ENCODE measurements at places on chromosomes 13 and 19.

DNA sequence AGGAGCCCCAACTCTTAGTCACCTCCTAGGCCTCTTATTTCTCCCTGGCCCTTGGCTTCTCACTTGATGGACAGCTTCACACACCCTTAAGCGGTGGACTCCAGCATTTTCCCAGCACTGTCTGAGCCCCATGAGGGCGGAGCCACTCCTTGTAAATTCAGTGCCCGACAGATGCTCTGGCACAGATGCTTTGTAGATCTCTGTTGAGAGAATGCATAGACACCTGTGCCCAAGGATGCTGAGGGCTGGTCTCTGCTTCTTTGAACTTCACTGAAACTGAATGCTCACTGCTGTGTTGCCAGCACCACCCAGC lies 3.3 kb downstream of the SYCN start:
- no peak for DNase-seq

- no peak for DNase-seq
Observed at GRCh38 chr13:50448535-50448998, 394.9 kb downstream of the DLEU7 start.

- DNase-seq: no peak
Observed at GRCh38 chr19:19271828-19272599, 1.1 kb downstream of the TM6SF2 start.

- peak; percentile 74 for DNase-seq
Observed at GRCh38 chr19:12796146-12797071, 5.1 kb downstream of the JUNB start.

Measured in CD8-positive, alpha-beta memory T cell (primary cell).